NCI-H187 (cell line): ENCODE measurements at places on chromosomes 16 and 17.
A peak's percentile ranks its signal among the peaks of the same experiment; 100 is the strongest.

- no peak for DNase-seq
Measured at GRCh38 chr17:57215317-57215716, 41.0 kb upstream of the MSI2 start.

DNA sequence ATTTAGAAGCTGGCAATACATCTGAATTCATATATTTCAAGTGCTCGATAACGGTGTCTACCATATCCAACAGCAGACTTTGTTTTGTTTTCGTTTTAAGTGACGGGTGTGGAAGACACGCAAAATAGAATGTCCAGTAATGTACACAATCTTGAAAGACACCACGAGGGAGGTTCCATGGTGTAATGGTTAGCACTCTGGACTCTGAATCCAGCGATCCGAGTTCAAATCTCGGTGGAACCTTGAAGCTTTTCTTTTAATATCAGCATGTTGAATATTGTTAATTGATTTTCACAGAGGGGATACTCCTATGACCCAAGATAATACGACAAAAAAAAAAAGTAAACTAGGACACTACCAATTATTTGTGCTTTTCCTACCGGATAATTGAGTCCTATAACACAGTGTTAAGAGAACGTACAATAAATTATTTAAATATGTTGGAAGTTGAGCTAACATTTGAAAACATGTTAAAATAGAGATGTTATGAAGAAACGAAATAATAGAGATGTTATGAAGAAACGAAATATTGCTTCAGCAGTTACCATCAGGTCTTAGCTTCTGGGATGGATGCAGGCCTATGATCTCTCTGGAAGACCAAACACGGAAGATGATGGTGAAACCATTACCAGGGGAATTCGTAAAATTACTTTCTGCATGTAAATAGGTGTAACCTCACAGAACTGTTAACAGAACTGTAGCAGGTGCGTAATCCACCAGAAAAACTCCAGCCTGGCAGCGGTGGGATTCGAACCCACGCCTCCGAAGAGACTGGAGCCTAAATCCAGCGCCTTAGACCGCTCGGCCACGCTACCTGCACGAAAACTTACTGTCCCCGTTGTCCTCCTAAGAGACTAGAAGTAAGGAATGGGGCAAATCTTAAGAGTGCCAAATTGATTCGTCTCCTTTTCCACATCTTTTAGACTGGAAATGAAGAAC is 1.5 kb upstream of the ALOXE3 start:
- DNase-seq: peak; percentile 39

GRCh38 chr17:61397086-61397842 is 2.4 kb upstream of the TBX2 start:
- DNase-seq: no peak

GRCh38 chr17:22463110-22463850 is 771.0 kb downstream of the KCNJ18 start:
- no peak for DNase-seq

GRCh38 chr16:1538804-1539520 is 5.5 kb downstream of the TMEM204 start:
- no peak for DNase-seq

GRCh38 chr17:67526700-67527099 is 149.6 kb downstream of the PITPNC1 start:
- DNase-seq: no peak

DNA sequence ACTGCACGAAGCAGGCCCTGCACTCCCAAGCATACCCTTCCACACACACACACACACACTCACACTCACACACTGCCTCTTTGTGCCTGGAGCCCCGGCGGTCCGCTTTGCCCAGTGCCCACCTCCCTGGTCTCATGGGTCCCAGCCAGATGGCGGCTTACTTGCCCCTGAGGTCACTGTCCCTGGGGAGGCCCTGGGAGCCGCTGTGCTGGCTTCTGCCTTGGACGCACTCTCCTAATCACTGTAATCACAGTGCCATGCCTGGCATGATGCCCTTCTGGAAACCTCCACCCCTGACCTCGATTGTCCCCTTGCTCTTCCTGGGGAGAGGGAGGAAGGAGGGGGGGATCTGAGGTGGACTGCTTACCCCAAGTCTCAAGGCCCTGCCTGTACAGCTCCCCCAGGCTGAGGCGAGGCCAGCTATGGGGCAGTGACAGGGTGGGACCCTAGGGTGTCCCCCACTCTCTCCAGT is 36.0 kb downstream of the ARHGAP23 start:
- DNase-seq: no peak

- no peak for DNase-seq
Measured at GRCh38 chr16:8756755-8757154, 40.7 kb downstream of the TMEM186 start.

DNA sequence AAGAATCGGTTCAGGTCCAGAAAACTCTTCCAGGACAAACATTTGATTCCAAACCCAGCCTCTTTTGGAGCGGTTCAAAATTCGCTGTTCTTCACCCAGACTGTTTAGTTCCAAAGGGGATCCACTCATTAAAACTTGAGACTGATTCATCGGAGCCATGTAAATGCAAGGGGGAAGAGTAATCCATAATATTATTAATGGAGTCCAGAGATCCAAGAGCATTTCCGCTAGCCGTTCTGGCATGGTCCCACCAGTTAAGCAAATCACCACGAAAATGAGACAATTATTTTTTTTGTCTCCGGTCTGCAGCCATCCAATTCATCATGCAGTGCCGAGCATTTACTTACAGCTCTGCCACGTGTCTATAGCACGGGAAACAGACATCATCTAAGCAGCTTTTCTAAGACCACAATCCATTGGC is 15.1 kb downstream of the CDH8 start:
- DNase-seq: no peak

- DNase-seq: no peak
Measured at GRCh38 chr16:78852081-78852635, 748.4 kb downstream of the MAF start.

GRCh38 chr17:82887255-82888164 is 47.7 kb upstream of the ZNF750 start:
- DNase-seq: no peak

DNA sequence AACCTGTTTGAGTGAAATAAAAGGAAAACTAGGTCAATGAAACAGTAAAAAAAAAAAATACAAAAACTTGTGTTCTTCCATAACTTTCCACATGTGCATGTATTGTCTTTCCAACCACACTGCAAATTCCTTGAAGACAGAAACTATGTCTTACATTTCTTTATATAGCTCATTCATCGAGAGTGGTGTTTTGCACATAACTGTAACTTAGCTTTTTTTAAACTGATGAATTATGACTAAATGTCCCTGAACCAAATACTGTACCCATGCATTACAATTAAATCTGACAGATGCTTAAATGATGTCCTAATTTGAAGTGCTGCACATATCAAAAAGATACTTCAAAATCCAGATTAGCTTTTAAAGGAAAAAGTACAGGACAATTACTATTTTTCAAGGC is 50.1 kb downstream of the BRIP1 start:
- no peak for DNase-seq

DNA sequence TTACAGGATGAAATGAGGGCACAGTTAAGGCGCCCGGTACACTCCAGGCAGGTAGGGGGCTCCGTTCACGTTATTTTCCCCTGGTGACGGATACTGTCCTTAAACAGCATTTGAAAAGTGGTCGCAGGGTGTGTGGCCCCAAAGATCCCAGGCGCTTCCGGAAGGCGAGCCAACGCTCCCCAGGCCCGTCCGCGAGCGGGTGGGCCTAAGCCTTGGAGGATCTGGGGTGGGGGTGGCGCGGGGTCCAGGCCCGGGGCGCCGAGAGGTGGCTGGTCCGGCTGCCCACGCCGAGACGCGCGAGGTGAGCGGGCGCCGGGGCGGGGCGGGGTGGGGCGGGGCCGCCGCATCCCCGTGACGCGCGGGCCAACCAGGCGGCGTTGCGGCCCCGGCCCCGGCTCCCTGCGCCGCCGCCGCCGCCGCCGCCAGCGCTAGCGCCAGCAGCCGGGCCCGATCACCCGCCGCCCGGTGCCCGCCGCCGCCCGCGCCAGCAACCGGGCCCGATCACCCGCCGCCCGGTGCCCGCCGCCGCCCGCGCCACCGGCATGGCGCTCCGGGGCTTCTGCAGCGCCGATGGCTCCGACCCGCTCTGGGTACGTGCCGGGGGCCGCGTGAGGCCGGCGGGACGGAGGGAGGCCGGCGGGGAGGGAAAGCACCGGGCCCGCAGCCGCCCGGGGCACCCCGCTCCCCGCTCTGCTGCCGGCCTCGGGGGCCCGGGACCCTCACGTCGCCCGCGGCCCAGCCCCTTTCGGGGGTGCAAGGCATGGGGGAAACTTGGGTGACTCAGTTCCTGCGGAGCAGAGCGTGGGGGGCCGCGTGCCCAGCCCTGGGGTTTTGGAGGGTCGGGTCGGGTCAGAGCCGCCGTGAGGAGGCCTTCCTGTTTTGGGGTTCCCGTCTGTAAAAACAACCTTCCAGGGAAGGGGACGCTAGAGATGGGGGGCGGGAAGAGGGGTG is at the start of gene ABCC1:
ABCC1 (plus strand) TSS at position 407 of the 951 bp plus-strand sequence; CDS start at position 543, 136 bp downstream.
- DNase-seq: no peak

GRCh38 chr17:17812211-17813054 is 24.4 kb downstream of the SREBF1 start:
- DNase-seq: no peak

GRCh38 chr17:60745544-60745943 is 67.9 kb downstream of the BCAS3 start:
- DNase-seq: no peak

DNA sequence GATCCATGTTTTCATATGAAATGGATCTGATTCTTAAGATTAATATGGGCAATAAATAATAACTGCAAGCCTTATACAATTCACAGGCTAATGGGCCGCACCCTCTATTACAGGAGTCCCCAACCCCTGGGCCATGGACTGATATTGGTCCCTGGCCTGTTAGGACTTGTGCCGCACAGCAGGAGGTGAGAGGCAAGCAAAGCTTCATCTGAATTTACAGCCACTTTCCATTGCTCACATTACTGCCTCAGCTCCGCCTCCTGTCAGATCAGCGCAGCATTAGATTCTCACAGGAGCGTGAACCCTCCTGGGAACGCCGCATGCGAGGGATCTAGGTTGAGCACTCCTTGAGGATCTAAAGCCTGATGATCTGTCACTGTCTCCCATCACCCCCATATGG is 26.8 kb downstream of the METTL16 start:
- peak; percentile 78 for DNase-seq

- no peak for DNase-seq
Measured at GRCh38 chr17:76000016-76000754, 470 bp upstream of the CDK3 start.

DNA sequence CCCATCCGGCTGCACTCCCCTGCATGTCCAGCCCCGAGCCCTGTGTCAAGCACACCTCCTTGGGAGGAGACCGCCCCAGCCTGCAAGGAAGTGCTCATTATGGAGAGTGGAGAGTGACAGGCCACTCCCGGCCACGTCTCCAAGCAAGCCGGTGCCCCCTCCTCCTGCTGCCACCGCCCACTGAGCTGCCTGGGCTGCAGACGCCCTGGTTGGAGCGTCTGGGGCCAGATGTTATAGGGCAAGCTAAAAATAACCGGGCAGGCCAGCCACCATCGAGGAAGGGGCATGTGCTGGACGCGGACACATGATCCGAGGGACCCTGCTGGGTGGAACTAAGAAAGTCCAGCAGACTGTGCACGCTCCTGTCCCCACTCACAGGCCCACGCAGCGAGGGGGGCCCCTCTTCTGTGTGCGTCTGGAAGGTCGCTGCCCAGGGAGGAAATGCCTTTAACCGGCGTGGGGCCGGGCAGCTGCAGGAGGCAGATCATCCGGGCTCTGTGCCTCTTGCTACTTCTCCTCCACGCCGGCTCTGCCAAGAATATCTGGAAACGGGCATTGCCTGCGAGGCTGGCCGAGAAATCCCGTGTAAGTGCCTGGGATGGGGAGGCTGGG is at the start of gene WFDC1:
WFDC1 (plus strand) TSS at position 348 of the 612 bp plus-strand sequence; CDS start at position 442, 94 bp downstream.
- no peak for DNase-seq

DNA sequence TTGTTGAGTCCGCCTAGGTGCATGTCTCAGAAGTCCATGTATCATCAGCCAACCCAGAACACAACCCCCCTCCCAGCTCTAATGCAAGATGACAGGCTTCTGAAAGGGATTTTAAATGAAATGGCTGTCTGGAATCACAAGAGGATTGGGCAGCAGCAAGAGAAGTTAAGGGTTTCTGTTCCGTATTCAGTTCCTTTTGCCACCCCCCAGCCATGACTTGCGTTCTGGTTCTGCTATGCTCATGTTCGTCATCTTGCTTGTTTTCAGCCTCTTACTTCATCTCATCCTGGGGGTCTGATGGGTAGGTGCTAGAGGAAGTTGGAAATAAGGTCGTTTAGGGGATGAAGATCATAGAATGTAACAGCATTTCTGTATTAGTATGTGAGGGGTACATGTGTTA is 12.0 kb downstream of the MINK1 start:
- no peak for DNase-seq

- no peak for DNase-seq
Measured at GRCh38 chr17:38922538-38923297, 2.7 kb upstream of the LASP1NB start.

DNA sequence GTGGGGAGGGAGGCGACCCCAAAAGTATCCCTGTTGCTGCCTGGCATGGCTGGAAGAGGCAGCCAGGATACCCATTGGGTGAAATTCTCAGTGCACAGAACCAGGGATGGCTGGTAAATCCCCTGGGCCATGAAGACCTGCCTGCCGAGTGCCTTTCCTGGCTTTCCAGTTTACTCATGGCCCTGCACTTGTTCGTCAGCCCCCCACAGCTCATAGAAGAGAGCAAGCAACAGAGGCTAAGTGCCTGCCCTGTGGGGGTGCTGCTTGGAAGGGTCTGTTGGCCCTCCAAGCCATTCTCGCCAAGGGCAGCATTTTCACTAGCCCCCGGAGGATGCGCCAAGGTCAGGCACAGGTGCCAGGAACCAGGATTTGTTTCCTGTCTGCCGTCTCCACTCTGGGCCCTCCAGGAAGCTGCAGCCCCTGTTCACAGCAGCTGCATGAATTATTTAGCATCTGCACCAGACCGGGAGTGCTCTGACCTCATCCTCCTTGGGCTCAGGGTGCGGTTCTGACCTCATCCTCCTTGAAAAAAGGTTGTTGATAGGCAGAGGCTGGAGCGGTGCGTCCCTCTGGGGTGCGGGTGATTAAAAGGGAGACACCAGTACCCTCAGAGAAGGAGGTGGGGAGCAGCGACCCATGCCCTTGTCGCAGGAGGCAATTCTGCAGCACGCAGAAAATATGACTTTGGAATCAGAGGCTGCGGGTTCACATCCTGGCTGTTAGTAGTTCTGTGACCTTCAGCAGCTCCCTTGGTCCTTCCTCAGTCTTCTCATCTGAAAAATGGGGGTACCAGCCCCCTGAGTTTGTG is 14.2 kb upstream of the CD300A start:
- DNase-seq: no peak

DNA sequence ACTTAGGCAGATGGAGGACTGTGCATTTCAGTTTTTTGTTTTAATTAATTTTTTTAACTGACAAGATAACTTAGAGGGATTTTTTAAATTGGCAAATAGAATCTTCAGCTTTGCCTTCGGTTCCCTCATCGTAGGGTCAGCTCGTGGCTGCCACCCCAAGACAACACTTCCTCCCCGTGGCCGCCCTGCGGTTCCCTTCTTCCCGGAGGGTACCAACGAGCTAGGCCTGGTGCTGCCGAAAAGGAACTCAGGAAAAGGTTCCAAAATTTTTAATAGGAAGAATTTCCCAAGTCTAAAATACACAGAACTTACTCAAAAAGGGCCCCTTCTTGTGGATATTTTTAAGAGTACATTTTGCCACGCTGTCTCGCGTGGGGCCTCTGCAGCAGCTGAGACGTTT is 210.4 kb upstream of the CHMP6 start:
- no peak for DNase-seq

- no peak for DNase-seq
Measured at GRCh38 chr16:2819939-2820835, 3.1 kb downstream of the PRSS21 start.

- DNase-seq: no peak
Measured at GRCh38 chr16:69830534-69831211, 68.5 kb downstream of the WWP2 start.

GRCh38 chr17:49880291-49881053 is 32.6 kb upstream of the TAC4 start:
- DNase-seq: peak; percentile 28
